ENCODE measurements at places on chromosomes 6 and 20.

- no peak for DNase-seq
Observed at GRCh38 chr6:169172946-169173345, 80.7 kb downstream of the THBS2 start.

DNA sequence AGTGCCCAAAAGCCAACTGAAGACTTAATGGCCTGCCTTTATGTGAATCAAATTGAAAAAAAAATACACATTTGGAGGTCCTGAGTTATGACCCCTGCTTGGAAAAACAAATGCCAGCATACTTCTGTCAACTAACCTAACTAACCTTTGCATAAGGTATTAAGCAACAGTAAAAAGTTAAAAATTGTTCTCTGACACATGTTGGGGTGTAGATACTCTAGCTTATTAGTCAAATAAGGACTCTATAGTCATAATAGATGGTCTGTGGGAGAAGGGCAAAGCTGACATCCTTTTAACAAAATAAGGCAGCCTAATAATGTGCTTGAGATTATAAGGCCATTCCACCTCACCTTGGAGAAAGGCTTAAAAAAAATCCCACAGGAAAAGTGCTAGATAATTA, 140.5 kb downstream of the HIVEP2 start:
- no peak for DNase-seq

DNA sequence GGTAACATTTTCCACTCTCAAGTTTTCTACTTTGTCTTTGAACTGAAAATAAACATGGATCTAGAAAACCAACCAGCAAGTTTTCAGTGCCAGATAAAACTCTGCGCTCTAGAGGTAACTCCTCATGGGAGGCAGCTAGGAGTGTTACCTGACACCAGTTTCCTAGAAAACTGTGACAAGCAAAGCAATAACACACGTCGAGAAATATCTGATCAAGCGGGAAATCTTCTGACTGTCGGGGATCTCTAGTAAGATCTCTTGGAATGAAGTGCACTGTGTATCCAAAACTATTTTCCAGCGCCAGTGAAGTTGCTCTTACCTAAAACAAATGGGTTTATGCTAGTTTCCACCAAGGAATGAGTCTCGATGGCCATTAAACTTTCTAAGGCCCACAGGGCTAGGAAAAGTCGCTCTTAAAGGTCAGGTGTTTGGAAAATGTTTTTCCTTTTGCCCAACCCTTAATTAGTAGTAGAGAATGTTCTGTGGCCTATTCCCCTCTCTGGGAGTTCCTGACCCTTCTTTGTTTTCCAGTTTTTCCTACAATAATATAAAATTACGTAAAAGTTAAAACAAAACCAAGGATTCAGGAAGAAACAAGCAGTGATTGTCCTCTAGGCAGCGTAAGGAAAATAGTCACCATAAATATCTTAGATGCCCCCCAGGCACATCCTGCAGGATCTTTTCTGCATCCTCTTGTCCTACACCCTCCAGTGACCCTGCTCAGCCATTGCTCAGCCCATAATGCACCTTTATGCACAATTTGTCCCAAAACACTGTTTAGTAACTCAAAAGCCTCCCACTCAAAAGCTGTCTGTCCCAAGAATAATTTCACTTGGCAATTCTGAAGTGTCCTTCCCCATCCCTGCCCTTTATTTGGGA, 137.7 kb upstream of the AKAP12 start:
- no peak for DNase-seq

DNA sequence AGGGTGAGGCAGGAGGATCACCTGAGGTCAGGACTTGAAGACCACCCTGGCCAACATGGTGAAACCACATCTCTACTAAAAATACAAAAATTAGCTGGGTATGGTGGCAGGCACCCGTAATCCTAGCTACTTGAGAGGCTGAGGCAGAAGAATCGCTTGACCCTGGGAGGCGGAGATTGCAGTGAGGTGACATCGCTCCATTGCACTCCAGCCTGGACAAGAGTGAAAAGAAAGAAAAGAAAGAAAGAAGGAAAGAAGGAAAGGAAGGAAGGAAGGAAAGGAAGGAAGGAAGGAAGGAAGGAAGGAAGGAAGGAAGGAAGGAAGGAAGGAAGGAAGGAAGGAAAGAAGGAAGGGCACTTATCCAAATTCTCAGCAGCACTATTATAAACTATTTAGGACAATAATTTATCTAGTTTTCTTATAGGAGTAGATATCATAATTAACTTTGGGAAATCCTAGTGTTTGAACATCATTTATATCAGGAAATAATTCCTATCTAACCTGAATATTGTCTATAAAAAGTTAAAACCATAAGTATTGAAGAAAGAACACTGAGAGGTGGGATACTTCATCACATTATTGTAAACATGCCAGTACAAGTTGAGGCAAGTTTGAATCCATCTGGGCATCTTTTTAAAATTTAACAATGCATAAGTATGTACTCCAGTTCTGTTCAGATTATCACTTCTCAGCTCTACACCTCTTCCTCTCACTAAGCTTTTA, 305.5 kb downstream of the SLC35F1 start:
- no peak for DNase-seq

DNA sequence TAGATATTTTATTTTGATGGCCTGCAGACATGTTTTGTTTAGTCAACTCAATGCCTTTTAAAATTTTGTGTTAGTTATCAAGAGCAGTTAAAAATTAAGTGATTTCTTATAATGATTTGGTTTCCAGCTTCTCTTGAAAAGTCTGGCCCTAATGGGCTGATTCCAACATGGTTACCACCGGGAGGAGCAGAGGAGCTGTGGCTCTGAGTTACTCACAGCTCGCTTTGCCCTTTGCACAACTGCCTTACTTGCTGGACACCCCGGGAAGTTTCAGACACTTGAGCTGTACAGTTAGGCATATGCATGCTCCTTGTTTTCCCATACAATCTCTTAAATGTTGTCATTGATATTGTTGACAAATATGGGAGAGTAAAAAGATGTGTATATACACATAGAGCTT, 173.1 kb upstream of the MMS22L start:
- DNase-seq = no peak

GRCh38 chr6:42960243-42961019, at the start of gene GNMT:
Gene GNMT (plus strand): TSS chr6:42960754. CDS start chr6:42960768, 14 bp downstream.
- peak; percentile 42 for DNase-seq

GRCh38 chr6:41072836-41073202, at the start of gene NFYA:
Gene NFYA (plus strand): TSS chr6:41072974. CDS start chr6:41079090, 6,116 bp downstream.
- no peak for DNase-seq

DNA sequence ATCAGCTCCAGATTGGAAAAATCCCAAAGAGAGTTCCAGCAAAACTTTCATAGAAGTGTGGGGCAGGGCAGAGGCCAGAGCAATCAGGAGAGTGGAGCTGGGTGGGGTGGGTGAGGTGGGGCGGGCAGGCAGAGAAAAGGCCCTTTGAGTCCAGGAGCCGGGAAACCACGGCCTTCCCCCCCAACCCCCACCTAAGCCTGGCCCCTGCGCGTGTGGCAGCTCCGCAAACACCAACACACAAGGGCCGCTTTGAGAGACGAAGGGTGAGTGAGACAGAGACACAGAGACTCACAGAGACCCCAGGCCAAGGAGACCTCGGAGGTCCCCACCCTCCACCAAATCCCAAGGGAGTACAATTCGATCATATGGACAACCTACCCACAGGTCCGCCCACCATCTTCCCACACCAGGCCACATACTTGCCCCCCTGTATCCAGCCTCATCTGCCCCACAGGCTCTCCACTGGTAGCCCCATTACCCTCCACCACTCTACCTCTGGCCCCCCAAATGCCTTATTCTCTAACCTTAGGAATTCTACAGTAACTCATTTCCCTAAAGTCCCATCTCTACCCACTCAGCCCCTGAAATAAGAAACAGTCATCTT, 1.7 kb downstream of the COL11A2 start:
- DNase-seq = no peak

DNA sequence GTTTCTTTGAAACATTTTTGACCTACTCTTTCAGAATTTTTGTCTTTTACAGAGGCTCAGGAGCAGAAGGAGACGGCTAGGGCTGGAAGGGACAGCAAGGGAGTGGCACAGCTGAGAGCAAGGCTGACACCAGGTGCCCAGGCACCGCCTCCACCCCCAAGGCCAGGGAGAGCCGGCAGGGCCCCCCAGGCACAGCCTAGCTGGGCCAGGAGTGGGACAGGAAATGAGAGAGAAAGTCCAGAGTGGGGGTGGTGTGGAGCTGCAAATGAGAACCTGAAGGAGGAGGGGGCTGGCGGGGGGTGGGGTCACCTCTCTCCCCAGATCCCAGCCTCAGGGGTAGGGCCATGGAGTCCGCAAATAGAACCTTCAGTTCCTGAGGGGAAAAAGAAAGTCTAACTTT, 236.7 kb downstream of the CDC5L start:
- DNase-seq = no peak

GRCh38 chr20:9408422-9409300, 105.7 kb upstream of the LAMP5 start:
- no peak for DNase-seq

- no peak for DNase-seq
Observed at GRCh38 chr6:104639668-104640067, 220.1 kb downstream of the HACE1 start.

- peak; percentile 7 for DNase-seq
Observed at GRCh38 chr6:3457710-3458602, 1.1 kb upstream of the SLC22A23 start.

DNA sequence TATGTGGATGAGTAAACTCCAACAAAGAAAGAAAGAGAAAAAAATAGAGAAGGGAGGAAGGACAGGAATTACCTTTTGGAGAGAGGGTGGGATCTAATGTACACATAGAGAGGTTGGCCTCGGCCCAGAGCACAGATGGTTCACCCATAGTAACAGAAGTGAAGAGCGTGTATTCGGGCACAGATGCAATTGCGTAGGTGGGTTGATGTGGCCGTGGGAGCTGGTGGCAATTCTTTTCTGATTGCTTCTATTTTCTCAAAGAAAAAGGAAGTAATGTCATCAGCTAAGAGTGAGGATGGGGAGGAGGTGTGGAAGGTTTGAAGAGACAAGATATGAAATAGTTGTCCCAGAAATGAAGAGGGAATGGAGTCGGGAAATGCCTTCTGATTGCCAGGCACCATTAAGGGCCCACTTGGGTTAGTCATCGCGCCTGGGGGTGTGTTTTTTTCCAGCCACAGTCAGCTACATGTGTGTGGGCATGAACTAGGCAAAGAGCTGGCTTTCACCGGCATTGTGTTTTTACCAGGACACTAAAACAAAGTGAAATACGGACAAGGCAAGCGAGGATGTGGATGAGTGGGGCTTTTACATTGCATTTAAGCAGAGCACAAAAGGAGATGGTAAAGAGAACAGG, 158.7 kb downstream of the SYNE1 start:
- DNase-seq = no peak

- no peak for DNase-seq
Observed at GRCh38 chr6:92906385-92906784, 513.0 kb downstream of the EPHA7 start.

- DNase-seq = no peak
Observed at GRCh38 chr20:50691573-50692551, 520 bp upstream of the RIPOR3 start.

- DNase-seq = peak; percentile 40
Observed at GRCh38 chr6:143510991-143511891, at the start of gene FUCA2. Gene FUCA2 (minus strand): TSS chr6:143511720. CDS start chr6:143511634, 86 bp downstream.
